NCI-H2107 (cell line): ENCODE measurements at places on chromosomes 13 and 19.

- DNase-seq, result no peak
These were observed 25.2 kb upstream of the XPO4 start for GRCh38 chr13:20927596-20928257.

- no peak for DNase-seq
These were observed 511.8 kb downstream of the KLF12 start for GRCh38 chr13:73622381-73622780.

GRCh38 chr19:17555929-17556813 is 722 bp downstream of the COLGALT1 start:
- DNase-seq, result no peak

DNA sequence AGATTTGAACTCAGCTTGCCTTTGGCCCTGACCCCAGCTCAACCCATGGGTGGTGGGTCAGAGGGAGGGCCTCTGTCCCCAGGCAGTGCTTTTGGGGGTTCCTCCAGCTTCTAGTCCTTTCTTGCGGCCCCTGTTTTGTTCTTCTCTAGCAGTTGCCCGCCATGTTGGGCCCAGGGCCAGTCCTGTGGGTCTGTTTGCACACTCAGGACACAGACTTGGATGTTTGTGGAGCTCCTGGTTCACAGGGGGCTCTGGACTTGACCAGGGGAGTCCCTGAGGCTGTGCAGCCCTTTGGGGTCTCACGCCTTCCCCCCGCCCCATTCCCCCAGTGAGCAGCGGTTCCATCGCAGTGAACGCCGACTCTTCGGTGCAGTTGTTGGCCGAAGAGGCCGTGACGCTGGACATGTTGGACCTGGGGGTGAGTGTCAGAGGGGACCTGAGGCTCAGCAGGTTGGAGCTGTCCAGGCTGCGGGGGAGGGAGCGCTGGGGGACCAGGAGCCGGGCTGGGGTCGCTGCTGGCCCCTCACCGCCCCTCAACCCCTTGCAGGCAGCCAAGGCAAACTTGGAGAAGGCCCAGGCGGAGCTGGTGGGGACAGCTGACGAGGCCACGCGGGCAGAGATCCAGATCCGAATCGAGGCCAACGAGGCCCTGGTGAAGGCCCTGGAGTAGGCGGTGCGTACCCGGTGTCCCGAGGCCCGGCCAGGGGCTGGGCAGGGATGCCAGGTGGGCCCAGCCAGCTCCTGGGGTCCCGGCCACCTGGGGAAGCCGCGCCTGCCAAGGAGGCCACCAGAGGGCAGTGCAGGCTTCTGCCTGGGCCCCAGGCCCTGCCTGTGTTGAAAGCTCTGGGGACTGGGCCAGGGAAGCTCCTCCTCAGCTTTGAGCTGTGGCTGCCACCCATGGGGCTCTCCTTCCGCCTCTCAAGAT is 2.5 kb downstream of the ATP5F1D start:
- no peak for DNase-seq

- no peak for DNase-seq
These were observed 73.0 kb upstream of the MAB21L1 start for GRCh38 chr13:35549481-35549880.

GRCh38 chr13:40583738-40584137 is 82.7 kb downstream of the FOXO1 start:
- DNase-seq, result no peak

- DNase-seq, result no peak
These were observed 45.5 kb downstream of the C13orf42 start for GRCh38 chr13:51065372-51066090.

- DNase-seq, result peak; percentile 32
These were observed 1.4 kb downstream of the RASA3 start for GRCh38 chr13:114130837-114131582.

DNA sequence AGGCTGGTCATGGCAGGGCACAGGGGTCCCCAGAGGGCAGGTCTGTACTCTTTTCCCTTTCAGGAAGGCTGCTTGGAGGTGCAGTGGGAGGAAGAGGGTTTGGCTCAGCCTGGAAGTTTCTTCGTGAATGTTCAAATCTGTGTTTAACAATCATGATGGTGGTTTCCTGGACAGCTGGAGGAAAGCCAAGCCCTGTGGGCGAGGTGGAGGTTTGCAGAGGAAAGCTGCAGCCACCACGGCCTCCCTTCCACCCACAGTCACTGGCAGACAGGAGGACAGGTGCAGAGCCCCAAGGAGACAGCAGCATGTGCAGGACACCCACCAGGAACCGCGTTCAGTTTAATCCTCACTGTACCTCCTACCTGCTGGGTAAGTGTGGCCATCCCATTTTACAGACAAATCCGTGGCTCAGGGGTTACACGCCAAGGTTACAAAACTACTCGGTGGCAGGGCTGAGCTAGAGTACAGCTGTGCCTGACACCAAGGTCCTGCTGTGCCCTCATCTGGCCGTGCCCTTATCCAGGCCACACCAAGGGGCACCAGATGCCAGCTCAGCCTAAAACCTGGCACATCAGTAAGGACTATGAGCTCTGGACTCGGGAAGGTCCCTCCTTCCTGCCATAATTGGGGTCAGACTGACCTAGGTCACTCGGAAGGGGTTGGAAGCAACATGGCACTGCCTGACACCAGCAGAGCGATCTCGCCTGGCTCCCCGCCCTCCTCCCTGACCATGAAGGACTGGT is 34.1 kb downstream of the SUGP2 start:
- no peak for DNase-seq

GRCh38 chr19:32646556-32646955 is 28.4 kb downstream of the ANKRD27 start:
- DNase-seq, result no peak

DNA sequence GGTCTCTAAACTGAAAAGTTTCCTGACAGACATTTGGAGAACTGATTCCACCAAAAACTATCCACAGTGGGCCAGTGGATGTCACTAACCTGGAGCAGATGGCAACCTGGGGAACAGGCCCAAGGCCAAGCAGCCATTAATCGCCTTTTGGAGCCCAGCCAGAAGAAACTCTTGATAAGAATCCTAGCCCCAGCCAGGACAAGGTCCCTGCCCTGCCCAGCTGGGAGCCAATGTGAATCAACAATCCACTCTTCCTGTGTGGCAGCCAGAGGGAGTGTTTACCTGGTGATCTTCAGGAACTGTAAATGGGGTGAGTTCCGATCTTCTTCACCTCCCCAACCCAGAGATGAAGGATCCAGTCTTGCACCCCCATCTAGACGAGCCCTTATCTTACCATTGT is 14.5 kb upstream of the IGSF23 start:
- no peak for DNase-seq

- DNase-seq, result no peak
These were observed 559.0 kb upstream of the SLC10A2 start for GRCh38 chr13:103625194-103625593.

DNA sequence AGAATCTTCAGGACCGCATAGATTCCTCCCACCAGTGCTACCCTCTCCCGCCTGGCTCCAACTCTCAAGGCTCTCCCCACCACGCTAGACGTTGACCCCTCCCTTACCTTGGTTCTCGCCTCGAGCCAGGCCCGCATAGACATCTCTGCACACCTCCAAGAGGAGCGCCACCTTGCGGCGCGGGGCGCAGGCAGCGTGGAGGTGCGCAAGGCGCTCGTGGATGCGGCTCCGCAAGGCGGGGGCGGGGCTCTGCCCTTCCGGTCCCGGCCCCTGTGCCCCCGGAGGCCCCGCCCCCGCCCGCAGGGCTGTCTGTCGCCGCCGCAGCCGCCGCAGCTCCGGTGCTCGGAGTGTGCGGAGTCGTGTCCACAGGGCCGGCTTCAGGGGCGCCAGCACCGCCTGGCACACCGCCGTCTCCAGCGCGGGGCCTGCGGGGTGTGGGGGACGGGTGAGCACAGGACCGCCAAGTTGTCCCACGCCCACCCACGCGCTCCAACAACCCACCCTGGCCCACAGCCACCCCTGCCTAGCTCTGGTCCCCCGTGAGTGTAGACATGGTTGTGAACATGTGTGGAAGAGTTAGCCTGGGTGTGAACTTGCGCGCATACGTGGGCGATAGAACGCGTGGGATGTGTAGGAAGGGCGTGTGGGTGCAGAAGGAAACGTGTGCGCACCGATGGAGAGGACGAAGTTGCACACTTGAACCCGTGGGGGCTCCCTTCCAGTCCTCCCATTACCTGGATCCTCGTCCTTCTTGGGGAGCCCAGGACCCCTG is 8.1 kb downstream of the RINL start:
- no peak for DNase-seq

DNA sequence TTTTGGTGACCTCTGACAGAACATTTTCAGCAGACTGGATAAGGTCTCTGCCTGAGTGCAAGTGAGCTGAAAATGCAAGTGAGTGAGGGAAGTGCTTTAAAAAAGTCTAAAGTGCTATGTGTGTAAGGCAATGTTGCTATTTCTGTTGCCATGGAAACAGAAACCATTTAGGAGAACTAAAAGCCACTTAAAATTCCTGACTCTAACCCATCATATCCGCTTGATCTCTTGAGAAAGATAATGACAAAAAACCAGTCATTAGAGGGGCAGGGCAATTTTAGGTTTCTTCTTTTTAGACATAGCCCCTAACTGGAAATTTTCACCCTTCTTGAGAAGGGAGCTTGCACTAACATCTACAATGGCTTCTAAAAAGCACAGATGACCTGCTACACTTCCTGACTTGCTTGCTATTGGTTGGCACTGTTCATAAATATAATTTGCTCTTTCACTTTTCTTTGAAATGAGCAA is at the start of gene CYSLTR2:
Gene CYSLTR2, plus strand, starts transcription at position 458 of the 468 bp plus-strand sequence. CDS start 52,889 bp downstream, outside the sequence.
- DNase-seq, result no peak

- DNase-seq, result no peak
These were observed 16.6 kb downstream of the RASA3 start for GRCh38 chr13:114115796-114116195.

GRCh38 chr13:73223372-73223781 is 164.6 kb downstream of the KLF5 start:
- DNase-seq, result no peak

DNA sequence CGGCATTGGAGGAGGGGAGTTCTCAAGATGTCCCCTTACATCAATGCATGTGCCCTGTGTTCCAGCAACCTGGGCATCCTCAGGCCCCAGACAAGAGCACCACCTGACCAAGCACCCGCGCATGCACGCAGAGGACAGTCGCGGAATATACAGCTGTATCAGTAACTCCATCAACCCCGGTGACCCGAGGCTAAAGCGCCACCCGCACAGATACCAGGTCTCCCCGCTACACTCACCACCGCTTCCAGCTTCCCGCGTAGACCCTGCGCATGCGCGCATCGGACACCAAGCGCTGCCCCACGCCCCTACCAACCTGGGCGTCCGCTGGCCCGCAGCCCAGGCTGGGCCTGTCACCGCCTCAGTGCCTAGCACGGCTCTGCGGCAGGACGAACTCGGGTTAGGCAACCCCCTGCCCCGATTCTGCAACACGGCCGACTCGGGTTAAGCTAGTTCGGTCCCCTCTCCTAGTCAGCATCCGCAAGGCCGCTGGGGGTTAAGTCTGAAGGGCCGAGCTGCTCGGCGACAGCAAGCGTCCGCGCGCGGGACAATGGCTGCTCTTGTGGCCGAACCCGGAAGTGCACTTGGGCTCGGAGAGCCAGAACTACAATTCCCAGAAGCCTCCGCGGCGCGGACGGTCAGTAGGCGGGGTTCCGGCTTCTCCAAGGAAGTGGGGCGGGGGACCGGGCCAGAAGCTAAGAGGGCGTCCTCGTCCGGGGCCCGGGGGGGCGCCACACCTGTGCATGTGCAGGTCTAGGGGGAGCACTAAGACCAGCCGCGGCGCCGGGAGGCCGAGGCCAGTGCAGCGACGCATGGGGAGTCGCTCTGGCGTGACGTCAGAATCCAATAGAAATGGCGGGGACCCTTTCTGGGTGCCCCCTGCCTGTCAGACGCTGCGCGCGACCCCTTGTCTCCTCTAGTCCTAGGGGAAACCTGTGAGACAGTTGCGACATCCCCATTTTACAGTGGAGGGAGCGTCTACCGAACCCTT is at the start of gene ZNF180:
Gene ZNF180, minus strand, starts transcription at position 561 of the 988 bp plus-strand sequence. CDS start 3,188 bp downstream, outside the sequence.
- peak; percentile 90 for DNase-seq

- no peak for DNase-seq
These were observed 68.3 kb downstream of the DACH1 start for GRCh38 chr13:71798707-71799106.

GRCh38 chr13:85545771-85546170 is 253.4 kb downstream of the SLITRK6 start:
- DNase-seq, result no peak

DNA sequence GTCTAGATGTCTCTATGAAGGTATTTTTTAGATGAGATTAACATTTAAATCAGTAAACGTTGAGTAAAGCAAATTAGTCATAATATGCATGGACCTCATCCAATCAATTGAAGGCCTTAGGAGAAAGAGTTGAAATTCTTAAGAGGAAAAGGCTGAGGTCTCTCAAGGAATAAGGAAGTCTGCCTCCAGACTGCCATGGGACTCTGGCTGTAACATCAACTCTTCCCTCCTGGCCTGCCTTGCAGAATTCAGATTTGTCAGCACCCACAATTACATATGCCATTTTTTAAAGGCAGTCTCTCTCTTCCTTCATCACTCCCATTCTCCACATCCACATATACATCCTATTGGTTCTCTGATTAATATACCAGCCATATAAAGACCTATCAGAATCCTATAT is 28.8 kb upstream of the INTS6 start:
- no peak for DNase-seq

GRCh38 chr13:39321574-39321973 is 281.4 kb downstream of the LHFPL6 start:
- DNase-seq, result no peak

- DNase-seq, result no peak
These were observed 815.9 kb downstream of the PCDH9 start for GRCh38 chr13:66414066-66414800.

GRCh38 chr19:49475995-49476880 is 2.2 kb downstream of the FLT3LG start:
- no peak for DNase-seq

DNA sequence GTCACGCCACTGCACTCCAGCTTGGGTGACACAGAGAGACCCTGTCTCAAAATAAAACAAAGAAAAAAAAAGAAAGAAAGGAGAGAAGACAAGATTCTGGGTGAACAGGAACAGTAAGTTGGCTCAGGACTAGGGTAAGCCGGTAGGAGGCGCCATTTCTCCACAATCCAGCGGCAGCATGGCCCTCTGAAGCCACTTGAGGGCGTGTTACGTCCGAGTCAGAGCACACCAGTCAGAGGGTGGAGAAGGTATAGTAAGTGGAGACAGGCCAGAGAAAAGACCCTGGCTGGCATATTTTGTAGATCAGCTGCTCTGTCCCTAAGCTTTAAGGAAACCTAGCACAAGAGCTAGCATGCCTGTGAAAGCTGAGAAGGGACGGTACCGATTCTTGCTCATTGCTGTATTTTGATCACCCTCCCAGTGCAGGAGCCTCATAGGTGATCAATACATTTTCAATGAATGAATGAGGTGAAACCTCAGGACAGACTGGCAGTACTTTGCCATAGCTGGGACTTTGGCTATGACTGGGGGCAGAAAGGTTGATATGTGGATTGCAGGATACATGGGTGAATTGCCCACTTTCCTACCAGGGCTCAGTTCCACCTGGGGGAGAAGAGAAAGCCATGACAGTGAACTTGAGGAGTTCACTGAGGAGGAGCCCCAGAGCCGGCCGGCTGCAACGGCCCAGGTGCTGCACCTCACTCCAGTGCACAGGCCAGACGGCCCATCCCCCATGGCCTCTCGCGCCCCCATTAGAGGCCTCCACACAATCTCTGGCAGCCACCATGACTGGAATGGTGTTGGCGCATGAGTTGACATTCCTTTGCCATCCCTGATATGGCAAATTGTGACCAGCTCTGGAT is 23.5 kb downstream of the POU2F2 start:
- peak; percentile 69 for DNase-seq

GRCh38 chr19:53992815-53993214 is 1.4 kb downstream of the CACNG6 start:
- DNase-seq, result no peak
